CD4-positive, alpha-beta T cell treated with Interleukin-4 for 1 hour (primary cell): ENCODE measurements at places on chromosomes 1 and 21.
A peak's percentile ranks its signal among the peaks of the same experiment; 100 is the strongest.

- DNase-seq = no peak
Measured at GRCh38 chr1:243230914-243231313, 24.2 kb downstream of the CEP170 start.

GRCh38 chr1:111503585-111504060 lies at the start of the genes ADORA3 and TMIGD3:
Gene ADORA3, minus strand, starts transcription at chr1:111503633. Its CDS starts 279 bp downstream, at chr1:111503354.
Gene TMIGD3, minus strand, starts transcription at chr1:111503633. Its CDS starts 279 bp downstream, at chr1:111503354.
- peak; percentile 34 for DNase-seq

GRCh38 chr1:75542818-75543570 lies 67.9 kb downstream of the SLC44A5 start:
- DNase-seq = no peak

- no peak for DNase-seq
Measured at GRCh38 chr1:196690582-196690981, 38.7 kb downstream of the CFH start.

DNA sequence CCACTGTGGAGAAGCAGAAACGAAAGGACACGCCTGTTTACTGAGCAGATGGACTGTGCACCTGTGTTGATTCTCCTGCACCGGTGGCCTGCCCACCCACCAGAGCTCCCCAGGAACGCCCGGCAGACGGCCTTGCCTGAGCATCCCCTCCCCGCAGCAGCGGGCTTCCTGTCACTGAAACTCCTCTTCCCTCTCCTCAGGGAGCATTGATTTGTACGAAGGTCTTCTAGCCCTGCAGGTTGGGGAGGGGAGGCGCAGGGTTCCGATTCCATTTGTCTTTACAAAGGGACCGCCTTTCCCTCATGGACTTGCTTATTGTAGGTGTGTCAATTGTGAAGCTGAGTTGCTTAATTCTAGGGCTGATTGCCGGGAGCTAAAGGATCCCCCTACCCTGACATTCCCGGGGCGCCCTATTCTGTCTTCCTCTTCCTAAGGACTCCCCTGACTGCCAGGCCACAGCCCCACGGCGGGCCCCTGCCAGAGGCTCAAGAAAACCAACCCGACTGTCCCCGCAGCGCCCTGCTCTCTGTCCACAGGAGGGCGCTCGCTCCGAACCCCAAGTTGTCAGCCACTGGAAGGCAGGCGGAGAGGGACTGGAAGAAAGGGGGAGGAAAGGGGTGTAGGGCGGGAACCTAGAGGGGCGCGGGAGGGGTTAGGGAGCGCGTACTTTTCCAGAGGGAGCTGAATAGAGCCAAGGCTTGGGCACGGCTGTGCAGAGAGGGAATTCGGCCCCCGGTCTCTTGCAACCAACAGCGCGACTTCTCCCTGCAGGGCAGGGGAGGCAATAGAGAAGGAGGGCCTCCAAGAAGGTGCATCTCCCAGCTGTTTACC lies 2.8 kb downstream of the S100A6 start:
- peak; percentile 75 for DNase-seq

- no peak for DNase-seq
Measured at GRCh38 chr1:211473823-211474222, 18.1 kb downstream of the RD3 start.

DNA sequence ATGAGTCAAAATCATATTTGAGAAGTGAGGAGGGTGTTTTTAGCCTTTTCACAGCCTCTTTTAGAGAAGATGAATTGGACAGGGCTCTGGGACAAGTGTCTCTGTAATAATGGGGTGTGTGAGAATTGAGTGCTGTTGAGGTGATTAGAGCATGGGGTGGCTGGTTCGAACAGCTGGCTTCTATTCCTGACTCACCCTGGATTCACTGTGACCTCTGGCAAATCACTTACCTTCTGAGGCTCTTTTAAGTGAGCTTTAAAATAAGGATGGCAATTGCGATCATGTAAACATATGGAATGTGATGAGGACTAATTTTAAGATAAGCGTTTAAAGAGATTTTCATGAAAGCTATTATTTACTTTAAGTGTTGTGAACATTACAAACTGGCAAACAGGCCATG lies 243.4 kb downstream of the ADGRL2 start:
- no peak for DNase-seq

- no peak for DNase-seq
Measured at GRCh38 chr1:28897789-28898188, 16.6 kb upstream of the EPB41 start.

DNA sequence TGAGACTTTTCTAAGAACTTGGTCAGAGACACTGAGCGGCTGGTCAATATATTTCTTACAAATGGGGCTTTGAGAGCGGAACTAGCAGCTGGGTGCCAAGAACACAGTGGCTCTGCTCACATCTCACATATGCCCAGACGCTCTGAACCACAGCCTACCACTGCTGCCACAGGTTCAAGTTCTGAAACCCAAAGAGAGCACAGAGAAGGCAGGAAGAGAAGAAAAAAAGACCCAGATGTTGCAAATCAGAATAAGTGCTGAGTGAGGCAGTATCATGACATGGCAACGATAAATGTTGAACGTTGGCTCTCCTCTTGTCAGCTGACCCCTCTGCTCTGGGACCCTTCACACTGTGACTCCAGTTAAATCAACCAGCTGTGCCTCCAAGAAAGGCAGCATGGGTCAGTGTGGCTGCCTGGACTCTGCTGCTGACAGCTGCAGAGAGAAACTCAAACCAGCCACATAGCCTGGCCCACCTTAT lies 26.4 kb downstream of the HIVEP3 start:
- DNase-seq = peak; percentile 56

DNA sequence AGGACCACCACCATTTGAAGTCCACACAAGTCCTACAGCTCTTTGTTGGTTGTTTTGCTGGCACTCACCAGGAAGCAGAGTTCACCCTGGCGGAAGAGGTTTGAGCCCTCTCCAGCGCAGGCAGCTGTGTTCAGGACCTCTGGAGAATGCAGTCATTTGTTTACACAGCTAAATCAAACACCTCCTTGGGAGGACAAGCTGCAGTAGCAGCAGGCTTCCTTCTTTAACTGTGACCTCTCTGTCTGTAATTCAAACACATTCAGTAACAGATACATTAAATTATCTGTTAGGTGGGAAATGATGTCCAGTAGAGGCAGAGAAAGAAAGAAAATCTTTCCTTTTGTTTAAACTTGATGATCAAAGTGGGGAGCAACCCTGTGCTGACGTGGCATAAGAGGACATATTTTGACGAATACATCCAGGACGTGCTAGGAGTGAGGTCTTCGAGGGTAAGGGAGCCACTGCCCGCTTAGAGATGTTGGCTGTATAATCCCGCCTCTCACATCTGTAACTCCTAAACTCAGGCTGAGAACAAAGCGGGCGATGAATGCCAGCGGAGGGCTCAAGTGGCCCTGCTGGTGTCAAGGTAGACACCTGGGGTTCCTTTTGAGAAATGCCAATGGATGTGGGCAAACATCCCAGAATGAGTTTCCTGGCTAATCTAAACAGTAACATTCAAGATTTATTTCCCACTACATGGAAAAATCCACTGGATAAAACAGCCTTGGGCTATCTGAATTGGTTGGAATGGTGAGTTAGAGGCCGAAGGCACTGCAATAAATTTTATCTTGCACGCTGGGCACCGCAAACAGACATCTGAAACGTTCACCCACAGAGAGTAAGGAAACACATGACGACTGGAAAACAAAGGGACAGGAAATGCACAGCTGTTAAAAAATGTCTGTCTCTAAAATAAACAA lies 51.7 kb downstream of the ABCA4 start:
- DNase-seq = no peak

GRCh38 chr1:119743776-119744597 lies 24.7 kb downstream of the HMGCS2 start:
- peak; percentile 26 for DNase-seq
